ENCODE measurements at places on chromosomes 13 and 19.

DNA sequence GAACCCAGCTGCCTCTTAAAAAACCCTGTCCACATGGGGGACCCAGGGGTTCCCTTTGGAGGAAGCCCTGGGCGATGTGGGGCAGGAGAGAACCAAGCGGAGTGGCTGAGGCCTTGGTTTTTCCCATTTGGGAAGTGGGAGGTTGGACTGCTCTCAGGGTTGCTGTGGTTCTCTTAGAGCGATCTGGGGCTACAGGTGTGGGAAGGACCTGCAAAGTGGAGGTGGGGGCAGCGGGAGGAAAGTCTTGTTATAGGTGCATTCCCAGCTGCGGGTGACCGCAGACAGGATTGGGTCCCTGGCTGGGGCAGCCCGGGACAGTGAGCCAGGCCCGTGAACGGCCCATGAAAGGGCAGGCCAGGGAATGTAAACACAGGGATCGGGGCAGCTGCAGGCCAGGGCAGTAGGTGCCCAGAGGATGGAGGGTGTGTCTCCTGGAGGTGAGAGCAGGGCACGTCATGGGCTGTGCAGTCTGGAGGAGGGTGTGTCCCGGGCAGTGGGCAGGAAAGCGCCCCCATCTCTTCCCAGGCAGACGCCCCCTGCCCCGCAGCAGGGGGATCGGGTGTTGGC is 814 bp downstream of the SLC25A23 start:
- DNase-seq = peak; percentile 37

DNA sequence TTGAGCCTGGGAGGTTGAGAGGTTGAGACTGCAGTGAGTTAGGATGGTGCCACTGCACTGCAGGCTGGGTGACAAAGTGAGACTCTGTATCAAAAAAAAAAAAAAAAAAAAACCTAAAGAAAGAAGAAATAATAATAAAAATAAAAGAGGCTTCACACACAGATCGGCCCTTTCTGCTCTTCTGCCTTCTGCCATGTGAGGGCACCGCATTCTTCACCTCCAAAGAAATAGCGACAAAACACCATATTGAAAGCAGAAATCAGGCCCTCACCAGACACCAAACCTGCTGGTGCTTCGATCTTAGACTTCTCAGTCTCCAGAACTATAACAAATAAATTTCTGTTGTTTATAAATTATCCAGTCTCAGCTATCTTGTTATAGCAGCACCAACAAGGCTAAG is 3.0 kb downstream of the ZNF649 start:
- no peak for DNase-seq

- DNase-seq = no peak
Observed at GRCh38 chr13:36385489-36385888, 39.3 kb upstream of the SPART start.

DNA sequence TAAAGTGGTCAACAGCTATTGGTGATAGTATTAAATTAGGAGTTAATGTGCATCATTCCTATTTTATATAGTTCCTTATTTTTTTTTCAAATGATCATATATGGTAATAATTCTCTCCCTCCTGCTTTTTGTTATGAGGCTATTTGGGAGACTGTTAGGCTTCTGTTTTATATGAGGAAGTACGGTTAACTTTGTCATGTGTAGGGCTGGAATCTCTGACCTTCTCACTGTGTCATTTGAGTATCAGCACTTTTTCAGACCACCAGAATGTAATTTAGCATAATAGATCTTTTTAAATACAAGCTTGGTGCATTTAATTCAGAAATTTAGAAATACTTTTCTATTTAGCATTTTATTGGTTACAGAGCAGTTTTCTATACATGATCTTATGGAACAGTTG is 7.7 kb downstream of the DGKH start:
- DNase-seq = no peak

DNA sequence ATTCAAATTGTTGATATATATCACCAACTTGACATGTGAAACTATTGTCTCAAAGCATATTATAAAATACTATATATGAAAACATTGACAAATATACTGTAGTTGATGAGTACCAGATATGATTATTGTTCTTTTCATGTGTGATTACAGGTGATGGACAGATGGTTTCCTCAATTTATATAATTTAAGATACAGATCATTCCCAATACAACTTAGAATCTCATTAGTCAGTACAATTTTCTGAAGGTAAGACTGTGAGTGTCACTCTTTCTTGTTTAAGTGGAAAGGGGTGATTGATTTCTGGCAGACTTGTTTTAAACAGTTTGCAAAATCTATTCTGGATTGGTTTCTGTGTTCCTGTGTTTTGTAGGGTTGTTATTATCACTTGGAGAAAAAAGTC is 498.8 kb downstream of the IRS2 start:
- no peak for DNase-seq

DNA sequence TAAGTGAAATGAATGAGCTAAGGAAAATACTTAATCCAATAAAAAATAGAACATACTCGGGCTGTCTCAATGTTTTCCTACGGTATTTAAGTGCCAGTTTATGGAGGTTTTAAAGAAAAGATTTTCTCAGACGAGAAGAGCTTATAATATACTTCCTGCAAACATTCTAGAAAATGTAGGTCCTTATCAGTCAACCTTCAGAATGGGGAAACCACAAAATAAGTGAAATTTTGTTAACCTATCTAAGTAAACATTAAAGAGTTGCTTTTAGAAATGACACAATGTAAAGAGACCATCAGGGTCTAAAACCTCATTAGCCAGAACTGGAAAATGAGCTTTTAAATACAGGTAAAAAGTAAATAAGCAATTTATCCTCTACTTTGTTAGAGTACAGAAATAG is 12.1 kb downstream of the MIR17HG start:
- no peak for DNase-seq
